ENCODE measurements at places on chromosomes 13 and 19. TPM values are rescaled to one million over a fixed set of nuclear protein-coding genes. Genes with fewer than 3 reads are reported as not detected.

DNA sequence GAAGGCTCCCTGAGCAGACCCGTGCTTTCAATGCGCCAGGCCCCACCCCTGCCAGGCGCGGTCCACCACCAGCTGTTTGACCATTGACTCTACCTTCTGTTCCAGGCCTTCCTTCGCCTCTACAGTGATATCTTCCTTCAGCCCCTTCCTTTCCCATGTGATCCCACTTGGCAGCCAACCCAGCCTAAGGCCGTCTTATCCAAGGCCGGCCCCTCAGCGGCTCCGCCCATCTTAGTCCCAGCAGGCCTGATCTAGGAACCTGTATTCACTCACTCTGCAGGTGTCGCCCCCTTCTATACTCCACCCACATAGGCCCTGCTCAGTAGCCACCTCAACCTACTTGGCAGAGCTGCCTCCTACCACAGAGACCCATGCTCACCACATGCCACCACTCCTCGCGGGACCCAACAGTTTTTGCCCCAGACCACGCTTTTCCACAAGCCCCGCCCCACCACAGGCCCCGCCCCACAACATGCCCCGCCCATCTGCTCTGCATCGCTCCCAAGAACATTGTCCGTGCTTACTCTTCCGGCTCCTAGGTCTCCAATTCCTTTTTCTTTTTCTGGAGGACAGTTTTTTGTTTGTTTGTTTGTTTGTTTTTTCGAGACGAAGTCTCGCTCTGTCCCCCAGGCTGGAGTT, 2.9 kb downstream of the RASIP1 start:
- no peak for DNase-seq

Gene IGSF23
- total RNA-seq = not detected

DNA sequence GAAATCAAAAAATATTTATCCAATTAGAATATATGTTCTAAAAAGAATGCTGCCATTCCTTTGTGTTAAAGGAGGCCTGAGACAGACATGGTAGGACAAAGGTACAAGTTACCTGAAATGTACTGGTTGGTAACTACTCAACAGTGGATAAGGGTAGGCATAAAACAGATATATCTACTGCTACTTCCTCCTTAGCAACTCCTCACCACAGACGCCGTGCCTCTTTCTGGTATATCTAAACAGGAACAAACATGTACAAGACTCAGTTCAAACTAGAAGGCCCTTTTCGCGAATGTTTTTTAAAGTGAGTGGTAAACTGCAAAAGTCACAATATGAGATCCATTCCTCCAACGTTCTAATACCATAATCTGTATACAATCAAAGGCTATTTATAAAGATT, 86.9 kb downstream of the TBC1D4 start:
- DNase-seq = no peak

DNA sequence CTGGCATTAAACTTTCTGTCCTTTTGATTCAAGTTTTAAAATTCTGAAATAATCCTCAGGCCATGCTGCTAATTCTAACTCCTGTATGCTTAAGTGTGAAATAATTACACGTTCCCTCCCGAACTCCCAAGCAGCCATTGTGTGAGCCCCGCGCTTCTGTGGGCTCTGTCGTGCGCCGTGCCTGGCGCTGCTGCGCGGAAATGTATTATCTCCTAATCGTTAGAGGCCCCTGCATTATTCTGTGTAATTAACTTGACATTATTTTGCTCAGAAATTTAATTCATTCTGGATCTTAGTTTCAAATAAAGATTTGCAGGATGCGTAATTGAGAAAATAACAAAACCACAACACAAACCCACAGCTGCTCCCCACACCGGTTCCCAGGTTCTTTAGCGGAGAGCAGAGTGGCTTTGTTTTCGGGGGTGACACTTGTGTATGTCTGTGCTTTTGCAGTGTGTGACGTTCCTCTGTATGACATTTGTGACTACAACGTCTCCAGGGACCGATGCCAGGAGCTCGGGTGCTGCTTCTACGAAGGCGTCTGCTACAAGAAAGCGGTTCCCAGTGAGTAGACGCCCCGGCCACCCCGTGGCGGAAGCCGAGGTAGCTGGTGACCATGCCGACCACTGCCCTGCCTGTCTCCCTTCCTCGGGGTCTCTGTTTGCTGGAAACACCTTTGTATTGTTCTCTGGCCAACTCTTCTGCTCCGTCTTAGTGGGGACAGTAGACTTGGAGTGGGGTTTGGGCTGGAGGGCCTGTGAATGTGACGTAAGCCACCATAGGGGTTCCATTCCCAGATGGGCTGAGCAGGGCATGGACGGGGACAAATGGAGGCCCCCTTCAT, 7.5 kb downstream of the TEX29 start:
- DNase-seq = peak; percentile 75

- no peak for DNase-seq
These were observed 35.9 kb upstream of the C13orf46 start for GRCh38 chr13:114009590-114010400.

- DNase-seq = no peak
These were observed 33.0 kb downstream of the UGGT2 start for GRCh38 chr13:96020155-96020575.

Gene PLIN5
- not detected for total RNA-seq

DNA sequence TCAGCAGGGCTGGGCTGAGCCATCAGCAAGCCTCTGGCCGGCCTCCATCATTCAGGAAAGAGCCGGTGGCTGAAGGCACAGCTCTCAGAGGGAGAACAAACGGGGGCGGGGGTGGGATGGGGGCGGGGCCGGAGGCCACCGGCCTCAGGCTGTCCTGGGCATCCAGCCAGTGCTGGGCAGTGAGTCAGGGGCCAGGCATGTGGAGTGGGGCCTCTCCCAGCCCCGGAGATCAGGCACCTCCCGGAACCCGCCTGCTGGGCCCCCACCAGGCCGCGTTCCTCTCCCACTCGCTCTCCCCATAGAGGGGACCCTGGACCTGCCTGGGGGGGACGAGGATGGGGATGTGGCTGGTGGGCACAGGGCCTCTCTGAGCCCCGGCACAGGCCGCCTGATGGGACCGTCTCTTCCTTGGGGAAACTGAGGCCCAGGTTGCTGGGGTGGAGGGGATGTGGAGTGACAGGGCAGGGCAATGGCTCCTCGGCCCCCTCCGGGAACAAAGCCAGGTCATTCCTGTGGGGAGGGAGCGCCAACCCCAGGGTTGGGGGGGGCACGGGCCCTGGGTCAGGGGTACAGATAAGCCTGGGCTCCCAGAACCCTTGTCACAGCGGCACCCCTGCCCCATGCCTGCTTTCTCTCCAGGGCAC, 12.9 kb downstream of the SPC24 start:
- peak; percentile 98 for DNase-seq

DNA sequence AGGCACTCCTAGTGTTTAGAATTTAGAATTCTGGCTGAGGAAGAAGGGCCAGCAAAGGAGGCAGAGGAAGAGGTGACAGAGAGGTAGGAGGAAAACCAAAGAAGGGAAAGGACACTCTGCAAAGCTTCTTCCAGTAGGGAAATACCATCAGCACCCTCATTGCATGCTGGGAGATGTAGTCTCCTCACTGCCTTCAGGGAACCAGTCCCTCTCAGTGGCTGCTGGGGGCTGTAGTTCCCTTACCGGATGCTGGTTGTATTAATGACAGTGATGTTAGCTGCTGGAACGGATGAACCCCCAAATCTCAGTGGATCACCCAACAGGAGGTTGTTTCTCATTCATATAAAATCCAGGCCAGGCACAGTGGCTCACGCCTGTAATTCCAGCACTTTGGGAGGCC, 10.1 kb downstream of the GRIN2D start:
- DNase-seq = no peak

GRCh38 chr13:39767791-39768517, 112.5 kb downstream of the COG6 start:
- no peak for DNase-seq

DNA sequence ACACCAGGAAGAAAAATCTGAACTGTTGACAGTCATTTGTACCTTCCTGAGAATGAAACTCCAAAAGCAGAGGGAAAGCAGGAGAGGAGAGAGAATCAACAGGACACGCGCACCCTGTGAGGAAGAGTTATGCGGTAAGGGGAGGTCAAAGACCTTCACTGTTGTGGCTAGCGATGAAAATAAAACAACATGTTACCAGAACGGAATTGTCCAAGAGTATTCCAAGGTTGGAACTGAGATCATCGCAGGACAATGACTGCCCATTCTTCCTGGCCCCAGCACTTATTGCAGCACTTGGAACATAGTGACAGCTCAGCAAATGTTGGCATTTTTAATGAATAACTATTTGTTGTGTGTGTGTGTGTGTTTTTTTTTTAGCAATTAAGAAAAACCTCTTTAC, 176.0 kb upstream of the TSC22D1 start:
- no peak for DNase-seq

DNA sequence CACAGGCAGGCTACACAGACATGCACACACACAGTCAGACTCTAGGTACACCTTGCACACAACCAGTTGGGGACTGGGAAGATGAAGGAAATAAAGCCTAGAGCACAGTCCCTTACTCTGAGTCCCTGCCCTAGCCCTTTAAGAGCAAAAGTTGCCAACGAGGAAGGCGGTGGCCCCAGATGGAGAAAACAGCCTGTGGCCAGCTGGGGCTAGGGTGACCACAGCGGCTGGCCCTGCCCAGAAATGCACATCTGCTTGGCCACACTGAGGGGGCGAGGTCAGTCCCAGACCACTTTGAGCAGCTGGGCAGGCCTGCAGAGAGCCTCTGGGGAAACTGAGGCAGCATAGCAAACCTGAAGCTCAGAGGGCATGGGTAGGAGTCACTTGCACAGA, 52.3 kb downstream of the PTPRS start:
- no peak for DNase-seq

All from osteocyte (in vitro differentiated cells).